ENCODE measurements at places on chromosomes 3 and 15. TPM values are rescaled to one million over a fixed set of nuclear protein-coding genes. Genes with fewer than 3 reads are reported as not detected.

HDC gene
- not detected for total RNA-seq

ST6GAL1 gene
- total RNA-seq = 80.9 TPM

CPLX3 gene
- total RNA-seq = not detected

COLQ gene
- total RNA-seq = 1.9 TPM

LDHAL6B gene
- not detected for total RNA-seq

ZCWPW2 gene
- total RNA-seq = 0.39 TPM

BDH1 gene
- total RNA-seq = 27.2 TPM

SHC4 gene
- total RNA-seq = 0.30 TPM

ZNF385D gene
- total RNA-seq = 11.2 TPM

ADAMTSL3 gene
- total RNA-seq = 1.4 TPM

- no peaks in the 10 kb centered on the region for H3K36me3 ChIP-seq
- H3K4me1 ChIP-seq = no peaks in the 10 kb centered on the region
- H3K27me3 ChIP-seq = no peaks in the 10 kb centered on the region
- H3K4me3 ChIP-seq = no peak overlapping the region
- H3K27ac ChIP-seq = no peak overlapping the region
- no peak for DNase-seq
Measured at GRCh38 chr3:103494011-103494410, 1059.2 kb downstream of the ZPLD1 start.

- H3K36me3 ChIP-seq = no peaks in the 10 kb centered on the region
- no peak for DNase-seq
Measured at GRCh38 chr15:66228807-66229735, 24.5 kb downstream of the MEGF11 start.

DNA sequence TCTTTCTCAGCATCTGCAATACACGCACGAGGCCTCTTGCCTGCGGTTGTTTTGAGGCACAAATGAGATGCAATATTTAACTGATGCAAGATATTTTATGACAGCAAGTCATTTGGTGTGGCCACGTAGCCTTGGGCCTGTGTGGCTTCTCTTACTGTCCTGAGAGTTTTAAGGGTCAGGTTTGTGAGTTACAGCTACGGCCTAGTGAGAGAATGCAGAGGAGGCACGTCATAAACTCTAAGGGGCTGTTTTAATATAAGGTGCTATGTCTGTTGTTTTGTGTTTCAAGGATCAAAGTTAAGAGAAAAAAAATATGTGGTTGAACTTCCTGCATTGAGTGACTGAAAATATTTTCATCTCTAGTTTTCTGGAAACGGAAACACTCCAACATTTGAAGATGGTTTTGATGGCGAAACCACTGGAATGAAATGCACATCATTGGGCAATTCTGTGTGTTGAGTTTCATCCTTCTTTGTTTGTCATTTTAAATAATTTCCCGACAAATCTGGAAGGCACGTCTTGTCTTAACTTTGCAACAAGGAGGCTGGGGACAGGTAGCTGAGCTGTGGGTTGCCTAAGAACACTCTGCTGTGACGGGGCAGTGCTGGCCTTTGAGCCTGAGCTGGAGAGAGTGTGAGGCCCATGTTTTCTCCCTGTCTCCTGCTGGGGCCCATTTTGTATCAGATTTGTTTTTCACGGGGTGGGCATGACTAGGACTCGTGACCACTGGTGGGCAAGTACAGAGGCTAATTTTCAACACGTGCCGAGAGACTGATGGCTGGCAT is 5.1 kb downstream of the APBA2 start:
- H3K27ac ChIP-seq = no peak overlapping the region
- peaks cover 15% of the 10 kb centered on the region for H3K27me3 ChIP-seq
- H3K4me1 ChIP-seq = peaks cover 2% of the 10 kb centered on the region
- DNase-seq = no peak
- no peak overlapping the region for H3K4me3 ChIP-seq
- no peaks in the 10 kb centered on the region for H3K36me3 ChIP-seq

DNA sequence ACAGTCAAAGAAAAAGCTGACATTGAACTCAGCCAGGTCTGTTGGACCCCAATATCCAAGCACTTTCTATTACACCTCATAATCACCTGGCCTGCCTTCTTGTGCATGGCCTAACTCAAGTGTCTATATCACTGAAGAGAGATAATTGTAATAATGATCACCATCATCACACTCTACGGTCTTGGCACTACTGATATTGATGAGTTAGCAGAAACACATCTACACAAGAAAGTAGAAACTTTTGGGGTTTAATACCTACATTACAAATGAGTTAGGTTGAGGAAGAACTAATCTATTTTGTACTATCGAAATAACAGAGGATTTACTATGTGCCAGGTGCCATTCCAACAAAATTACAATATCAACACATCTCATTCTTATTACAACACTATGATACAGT is 30.7 kb downstream of the TUSC7 start:
- H3K36me3 ChIP-seq = no peaks in the 10 kb centered on the region
- H3K27ac ChIP-seq = no peak overlapping the region
- no peaks in the 10 kb centered on the region for H3K27me3 ChIP-seq
- H3K4me3 ChIP-seq = no peak overlapping the region
- H3K4me1 ChIP-seq = no peaks in the 10 kb centered on the region
- DNase-seq = no peak

DNA sequence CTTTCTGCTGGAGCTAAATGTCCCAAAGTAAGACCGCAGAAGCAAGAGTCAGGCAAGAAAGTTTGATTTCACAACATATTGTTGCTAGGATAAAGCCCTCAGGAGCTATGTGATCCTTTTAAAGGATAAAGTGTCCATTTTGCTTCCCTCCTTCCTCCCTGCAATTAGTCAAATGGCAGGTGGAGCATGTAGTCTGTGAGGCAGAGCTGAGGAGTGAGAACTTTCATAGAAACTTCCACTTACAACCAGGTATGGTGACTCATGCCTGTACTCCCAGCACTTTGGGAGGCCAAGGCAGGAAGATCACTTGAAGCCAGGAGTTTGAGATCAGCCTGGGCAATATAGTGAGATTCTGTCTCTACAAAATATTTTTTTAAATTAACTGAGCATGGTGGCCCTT is 25.2 kb upstream of the RHCG start:
- H3K27ac ChIP-seq = no peak overlapping the region
- no peaks in the 10 kb centered on the region for H3K27me3 ChIP-seq
- no peak for DNase-seq

GRCh38 chr3:103624271-103624670 is 1189.5 kb downstream of the ZPLD1 start:
- DNase-seq = no peak
- H3K27me3 ChIP-seq = no peaks in the 10 kb centered on the region
- no peak overlapping the region for H3K4me3 ChIP-seq
- no peaks in the 10 kb centered on the region for H3K4me1 ChIP-seq
- H3K36me3 ChIP-seq = no peaks in the 10 kb centered on the region
- no peak overlapping the region for H3K27ac ChIP-seq

GRCh38 chr15:64810497-64811326 is 14.7 kb downstream of the PIF1 start:
- no peaks in the 10 kb centered on the region for H3K27me3 ChIP-seq
- peak overlapping the region; percentile 26 for H3K4me3 ChIP-seq
- H3K36me3 ChIP-seq = no peaks in the 10 kb centered on the region
- peak overlapping the region; percentile 95 for H3K27ac ChIP-seq

- DNase-seq = no peak
- no peaks in the 10 kb centered on the region for H3K4me1 ChIP-seq
- no peak overlapping the region for H3K27ac ChIP-seq
- H3K27me3 ChIP-seq = no peaks in the 10 kb centered on the region
- H3K4me3 ChIP-seq = no peak overlapping the region
- H3K36me3 ChIP-seq = no peaks in the 10 kb centered on the region
Measured at GRCh38 chr3:177810162-177810623, 612.9 kb upstream of the TBL1XR1 start.

GRCh38 chr3:151282921-151283320 is 4.6 kb upstream of the P2RY14 start:
- H3K27me3 ChIP-seq = no peaks in the 10 kb centered on the region
- H3K4me3 ChIP-seq = no peak overlapping the region
- no peaks in the 10 kb centered on the region for H3K4me1 ChIP-seq

GRCh38 chr15:33296050-33296449 is 14.7 kb upstream of the RYR3 start:
- H3K4me1 ChIP-seq = no peaks in the 10 kb centered on the region
- DNase-seq = no peak
- no peak overlapping the region for H3K4me3 ChIP-seq
- no peaks in the 10 kb centered on the region for H3K36me3 ChIP-seq
- H3K27me3 ChIP-seq = no peaks in the 10 kb centered on the region

DNA sequence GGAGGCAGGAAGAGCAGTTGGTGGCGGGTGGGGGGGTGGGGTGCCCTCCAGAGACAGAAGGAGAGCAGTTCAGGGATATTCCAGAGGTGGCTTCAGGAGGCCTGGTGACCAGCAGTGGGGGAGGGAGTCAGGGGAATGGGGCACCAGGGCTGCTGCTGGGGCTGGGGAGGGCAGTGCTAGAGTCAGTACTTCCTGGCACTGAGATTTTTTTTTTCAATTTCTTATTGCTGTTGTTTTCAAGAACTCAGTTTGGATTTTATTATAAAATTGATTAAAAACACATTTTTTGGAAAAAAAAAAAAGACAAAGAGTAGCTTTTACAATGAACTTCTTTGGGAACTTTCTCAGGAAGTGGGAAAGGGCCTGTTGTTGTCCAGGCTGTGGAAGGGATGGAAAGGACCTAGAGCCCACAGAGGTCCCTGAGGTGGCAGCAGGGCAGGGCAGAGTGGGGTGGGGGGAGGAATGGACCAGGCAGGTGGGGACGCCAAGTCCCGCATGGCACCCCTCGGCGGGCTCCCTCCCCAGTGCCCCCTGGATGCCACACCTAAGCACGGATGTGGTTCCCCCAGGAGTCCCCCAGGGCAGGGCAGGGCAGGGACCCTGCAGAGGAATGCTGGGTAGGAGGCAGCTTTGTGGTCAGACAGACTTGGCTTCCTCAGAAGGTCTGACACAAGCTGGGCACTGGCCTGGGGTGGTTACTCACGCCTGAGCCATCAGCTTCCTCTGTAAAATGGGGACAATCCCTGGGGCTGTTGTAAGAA is 8.5 kb upstream of the ANPEP start:
- H3K36me3 ChIP-seq = no peaks in the 10 kb centered on the region
- H3K27ac ChIP-seq = no peak overlapping the region
- H3K4me1 ChIP-seq = no peaks in the 10 kb centered on the region
- no peaks in the 10 kb centered on the region for H3K27me3 ChIP-seq
- H3K4me3 ChIP-seq = no peak overlapping the region
- no peak for DNase-seq

- peaks cover 27% of the 10 kb centered on the region for H3K4me1 ChIP-seq
- H3K27ac ChIP-seq = no peak overlapping the region
- no peak overlapping the region for H3K4me3 ChIP-seq
- no peak for DNase-seq
- H3K36me3 ChIP-seq = peaks cover 26% of the 10 kb centered on the region
- no peaks in the 10 kb centered on the region for H3K27me3 ChIP-seq
Measured at GRCh38 chr3:5217824-5218595, 30.5 kb downstream of the EDEM1 start.

DNA sequence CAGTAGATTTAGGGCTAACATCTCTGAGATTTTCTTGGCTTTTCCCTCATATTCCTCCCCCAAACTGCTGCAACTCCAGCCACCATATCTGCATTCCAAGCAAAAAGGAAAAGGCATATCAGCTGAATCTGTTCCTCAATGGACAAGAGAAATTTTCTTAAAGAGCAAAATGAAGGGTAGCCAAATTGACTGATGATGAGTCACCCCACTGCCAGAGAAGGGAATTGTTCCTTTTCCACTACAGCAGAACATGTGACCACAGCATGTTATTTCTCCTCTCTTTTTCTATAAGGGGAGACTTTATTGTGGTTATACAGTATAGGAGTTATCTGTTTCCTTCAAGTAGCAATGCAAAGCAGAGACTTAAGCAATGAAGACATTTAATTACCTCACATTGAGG is 172.5 kb downstream of the MTHFS start:
- H3K4me3 ChIP-seq = no peak overlapping the region
- H3K4me1 ChIP-seq = no peaks in the 10 kb centered on the region
- DNase-seq = no peak

GRCh38 chr3:128107834-128108233 is 15.8 kb downstream of the RUVBL1 start:
- H3K27me3 ChIP-seq = no peaks in the 10 kb centered on the region
- H3K4me3 ChIP-seq = no peak overlapping the region
- peaks cover 56% of the 10 kb centered on the region for H3K36me3 ChIP-seq
- DNase-seq = no peak
- no peak overlapping the region for H3K27ac ChIP-seq
- H3K4me1 ChIP-seq = no peaks in the 10 kb centered on the region
